Endothelial cell (in vitro differentiated cells): ENCODE measurements at places on chromosomes 16 and 17.
A peak's percentile ranks its signal among the peaks of the same experiment; 100 is the strongest.

- peak; percentile 31 for DNase-seq
Measured at GRCh38 chr17:76793775-76794174, 55.9 kb downstream of the MFSD11 start.

DNA sequence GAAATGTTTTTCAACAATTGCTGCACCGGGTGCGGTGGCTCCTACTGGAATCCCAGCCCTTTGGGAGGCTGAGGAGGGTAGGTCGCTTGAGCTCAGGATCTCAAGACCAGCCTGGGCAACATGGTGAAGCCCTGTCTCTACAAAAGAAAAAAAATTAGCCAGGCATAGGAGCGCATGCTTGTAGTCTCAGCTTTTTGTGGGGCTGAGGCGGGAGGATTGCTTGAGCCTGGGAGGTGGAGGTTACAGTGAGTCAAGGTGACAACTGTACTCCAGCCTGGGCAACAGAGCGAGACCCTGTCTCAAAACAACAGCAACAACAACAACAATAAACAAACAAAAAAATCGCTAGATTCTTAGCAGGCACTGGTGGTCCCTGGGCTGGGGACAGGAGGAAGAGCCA is 28.5 kb downstream of the IL21R start:
- peak; percentile 1 for DNase-seq

GRCh38 chr16:77955127-77955526 is 67.2 kb upstream of the CLEC3A start:
- no peak for DNase-seq

DNA sequence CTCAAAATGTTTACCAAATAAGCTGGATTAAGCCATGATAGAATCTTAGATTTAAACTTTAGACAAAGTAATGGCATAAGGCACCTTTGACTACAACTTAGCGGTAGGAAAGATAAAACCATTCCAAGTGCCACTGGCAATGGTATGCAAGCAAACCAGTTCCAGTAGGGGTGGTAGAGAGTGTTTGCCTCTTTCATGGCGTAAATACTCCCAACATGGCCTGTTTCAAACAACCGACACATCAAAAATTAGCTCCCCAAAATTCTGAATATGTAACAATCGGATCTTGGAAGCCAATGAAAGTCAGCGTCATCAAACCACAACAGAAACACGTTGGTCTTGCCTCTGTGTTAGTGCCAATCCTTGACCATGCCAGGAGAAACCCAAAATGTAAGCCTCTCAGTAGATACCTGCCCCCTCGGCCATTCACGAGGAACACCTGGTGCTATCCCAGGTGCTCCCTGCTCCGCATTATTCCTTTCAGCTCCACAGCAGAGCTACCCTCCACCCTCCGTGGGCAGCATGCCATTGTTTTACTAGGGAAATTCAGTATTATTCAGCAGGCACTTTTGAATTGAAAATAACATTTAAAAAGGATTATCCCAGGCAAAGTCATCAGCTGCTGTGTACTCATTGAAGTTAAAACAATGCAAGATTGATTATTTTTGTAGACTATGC is 307.8 kb upstream of the CDH11 start:
- DNase-seq, result no peak

DNA sequence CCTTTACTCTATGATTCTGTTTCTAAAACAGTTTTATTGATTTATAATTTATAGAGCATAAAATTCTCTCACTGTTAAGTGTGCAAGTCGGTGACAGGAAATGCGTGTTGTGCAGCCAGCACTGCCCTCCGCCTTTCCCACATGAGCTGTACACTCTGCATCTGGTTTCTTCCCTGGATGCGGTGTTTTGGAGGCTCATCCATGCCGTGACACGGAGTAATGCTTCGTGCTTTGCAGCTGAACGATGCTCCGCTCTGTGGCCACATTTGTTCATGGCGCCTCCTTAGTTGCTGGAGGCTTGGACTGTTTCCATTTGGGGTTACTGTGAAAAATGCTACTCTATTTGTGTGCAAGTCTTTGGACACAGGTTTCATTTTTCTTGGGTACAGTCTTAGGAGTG is 7.2 kb upstream of the IGFALS start:
- no peak for DNase-seq

DNA sequence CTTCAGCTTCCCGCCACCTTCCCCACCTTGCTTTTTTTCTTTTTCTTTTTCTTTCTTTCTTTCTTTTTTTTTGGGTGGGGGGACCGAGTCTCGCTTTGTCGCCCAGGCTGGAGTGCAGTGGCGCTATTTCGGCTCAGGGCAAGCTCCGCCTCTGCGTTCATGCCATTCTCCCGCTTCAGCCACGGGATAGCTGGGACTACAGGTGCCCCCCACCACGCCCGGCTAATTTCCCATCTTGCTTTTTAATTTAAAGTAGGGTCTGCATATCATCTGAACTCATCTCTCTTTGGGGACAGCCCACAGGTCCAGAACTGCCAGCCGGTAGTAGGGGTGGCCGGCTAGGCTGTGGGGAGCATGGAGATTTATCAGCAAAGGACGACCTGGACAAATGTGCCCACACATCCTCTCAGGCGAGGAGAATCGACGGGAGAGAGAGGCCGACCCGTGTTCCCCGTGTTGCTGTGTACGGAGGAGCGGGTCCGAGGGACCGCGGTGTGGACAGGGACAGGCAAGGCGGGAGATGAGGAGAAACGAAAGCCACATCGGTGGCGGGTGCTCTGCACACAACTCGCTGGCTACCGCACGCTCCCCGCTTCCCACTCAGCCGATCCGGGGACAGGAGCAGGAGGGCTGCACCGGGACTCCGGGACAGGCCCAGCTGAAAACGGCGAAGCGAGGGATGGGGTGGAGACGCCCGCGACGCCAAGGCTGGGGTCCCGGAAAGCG is 2.4 kb downstream of the MT1M start:
- DNase-seq, result no peak

- no peak for DNase-seq
Measured at GRCh38 chr17:12342161-12342560, 321.5 kb downstream of the MAP2K4 start.

GRCh38 chr17:5378566-5379207 is 40.8 kb downstream of the NUP88 start:
- no peak for DNase-seq

GRCh38 chr17:82536512-82537201 is 17.1 kb downstream of the FOXK2 start:
- DNase-seq, result peak; percentile 13

GRCh38 chr16:10388988-10389387 is 3.1 kb downstream of the ATF7IP2 start:
- DNase-seq, result no peak

GRCh38 chr17:2178798-2179501 is 124.0 kb downstream of the HIC1 start:
- DNase-seq, result no peak

GRCh38 chr17:58648236-58648635 is 43.6 kb downstream of the TEX14 start:
- no peak for DNase-seq

DNA sequence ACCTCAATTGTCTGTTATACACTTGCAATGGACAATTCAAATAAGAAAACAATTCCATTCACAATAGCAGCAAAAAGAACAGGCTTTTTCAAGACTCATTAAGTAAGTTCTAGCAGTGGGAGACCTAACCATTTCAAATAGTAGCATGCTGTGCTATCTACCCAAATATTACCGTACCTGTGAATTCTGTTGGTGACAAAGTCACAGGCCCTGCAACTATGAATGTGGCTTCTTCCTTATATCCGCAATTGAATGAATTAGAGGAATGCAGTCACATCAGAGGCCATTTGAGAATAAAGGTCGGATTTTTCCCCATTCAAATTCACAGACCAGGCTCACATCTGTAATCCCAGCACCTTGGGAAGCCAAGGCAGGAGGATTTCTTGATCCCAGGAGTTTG is 800 bp upstream of the NME4 start:
- DNase-seq, result no peak

DNA sequence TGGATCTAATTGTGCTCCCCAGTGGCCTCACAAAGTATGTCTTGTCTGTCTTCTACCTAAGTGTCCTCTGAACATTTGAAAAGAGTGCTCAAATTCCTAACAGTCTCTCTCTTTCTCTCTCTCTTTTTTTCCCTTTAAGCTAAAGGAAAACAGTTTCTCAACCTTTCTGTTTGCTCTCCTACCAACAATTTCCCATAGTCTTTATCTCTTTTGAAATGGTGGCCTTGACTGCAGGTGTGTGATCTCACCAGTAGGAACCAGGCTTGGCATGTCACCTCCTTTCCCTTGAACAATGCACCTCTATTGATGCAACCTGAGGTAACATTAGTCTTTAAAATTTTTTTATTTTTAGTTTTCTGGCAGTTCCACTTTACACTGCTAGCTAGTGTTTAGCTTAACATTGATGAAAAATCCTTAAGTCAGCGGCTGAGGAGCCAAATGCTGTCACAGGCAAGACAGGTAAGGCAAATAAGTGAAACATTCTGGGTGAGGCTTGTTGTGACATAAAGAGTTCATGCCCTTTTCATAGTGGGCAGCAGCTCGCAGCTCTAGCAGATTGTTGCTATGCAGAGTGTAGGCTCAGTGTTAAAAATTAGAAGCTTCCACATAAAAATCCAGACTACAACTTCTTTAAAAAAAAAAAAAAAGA is 273.4 kb downstream of the HAPSTR1 start:
- DNase-seq, result no peak

- no peak for DNase-seq
Measured at GRCh38 chr17:8941980-8942622, 23.4 kb downstream of the PIK3R5 start.

- DNase-seq, result no peak
Measured at GRCh38 chr17:2708585-2709182, 2.9 kb downstream of the CLUH start.

GRCh38 chr17:54028986-54029580 is 206.4 kb downstream of the KIF2B start:
- no peak for DNase-seq

DNA sequence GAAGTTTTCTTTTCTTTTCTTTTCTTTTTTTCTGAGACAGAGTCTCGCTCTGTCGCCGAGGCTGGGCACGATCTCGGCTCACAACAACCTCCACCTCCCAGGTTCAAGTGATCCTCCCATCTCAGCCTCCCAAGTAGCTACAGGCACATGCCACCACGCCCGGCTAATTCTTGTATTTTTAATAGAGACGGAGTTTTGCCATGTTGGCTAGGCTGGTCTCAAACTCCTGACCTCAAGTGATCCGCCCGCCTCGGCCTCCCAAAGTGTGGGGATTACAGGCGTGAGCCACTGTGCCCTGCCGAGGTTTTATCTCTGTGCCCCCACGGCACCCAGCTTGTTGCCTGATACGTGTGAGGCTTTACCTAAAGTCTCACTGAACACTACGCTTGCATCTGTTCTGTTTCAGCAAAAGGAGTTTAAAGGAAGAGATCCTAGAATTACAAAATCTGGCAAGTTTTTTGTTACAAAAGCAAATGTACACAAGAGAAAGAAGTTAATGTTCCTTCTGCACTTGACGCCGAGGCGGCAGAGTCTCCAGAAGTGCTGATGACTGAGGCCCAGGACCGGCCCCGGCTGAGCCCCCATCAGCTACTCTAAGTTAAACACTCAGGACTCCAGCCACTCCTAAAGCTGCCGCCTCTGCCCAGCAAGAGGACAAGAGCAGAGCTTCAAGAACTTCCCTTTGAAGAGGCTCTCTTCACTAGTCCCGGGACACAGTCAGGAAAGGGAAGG is 9.2 kb downstream of the ABCA3 start:
- no peak for DNase-seq

DNA sequence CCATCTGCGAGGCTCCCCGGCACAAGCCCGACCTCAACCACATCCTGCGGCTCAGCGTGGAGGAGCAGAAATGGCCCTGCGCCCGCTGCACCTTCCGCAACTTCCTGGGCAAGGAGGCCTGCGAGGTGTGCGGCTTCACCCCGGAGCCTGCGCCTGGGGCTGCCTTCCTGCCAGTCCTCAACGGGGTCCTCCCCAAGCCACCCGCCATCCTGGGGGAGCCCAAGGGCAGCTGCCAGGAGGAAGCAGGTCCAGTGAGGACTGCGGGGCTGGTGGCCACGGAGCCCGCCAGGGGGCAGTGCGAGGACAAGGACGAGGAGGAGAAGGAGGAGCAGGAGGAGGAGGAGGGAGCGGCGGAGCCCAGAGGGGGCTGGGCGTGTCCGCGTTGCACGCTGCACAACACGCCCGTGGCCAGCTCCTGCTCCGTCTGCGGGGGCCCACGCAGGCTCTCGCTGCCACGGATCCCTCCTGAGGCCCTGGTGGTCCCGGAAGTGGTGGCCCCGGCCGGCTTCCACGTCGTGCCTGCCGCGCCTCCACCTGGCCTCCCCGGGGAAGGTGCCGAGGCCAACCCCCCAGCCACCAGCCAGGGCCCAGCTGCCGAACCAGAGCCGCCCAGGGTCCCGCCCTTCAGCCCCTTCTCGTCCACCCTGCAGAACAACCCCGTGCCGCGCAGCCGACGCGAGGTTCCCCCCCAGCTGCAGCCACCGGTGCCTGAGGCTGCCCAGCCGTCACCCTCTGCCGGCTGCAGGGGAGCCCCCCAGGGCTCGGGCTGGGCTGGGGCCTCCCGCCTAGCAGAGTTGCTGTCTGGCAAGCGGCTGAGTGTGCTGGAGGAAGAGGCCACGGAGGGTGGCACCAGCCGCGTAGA is 13.1 kb upstream of the PRR35 start:
- DNase-seq, result peak; percentile 61
